ENCODE measurements at places on chromosomes 6 and 20.
A peak's percentile ranks its signal among the peaks of the same experiment; 100 is the strongest.

GRCh38 chr20:20851385-20851784, 138.9 kb upstream of the RALGAPA2 start:
- no peak for DNase-seq

DNA sequence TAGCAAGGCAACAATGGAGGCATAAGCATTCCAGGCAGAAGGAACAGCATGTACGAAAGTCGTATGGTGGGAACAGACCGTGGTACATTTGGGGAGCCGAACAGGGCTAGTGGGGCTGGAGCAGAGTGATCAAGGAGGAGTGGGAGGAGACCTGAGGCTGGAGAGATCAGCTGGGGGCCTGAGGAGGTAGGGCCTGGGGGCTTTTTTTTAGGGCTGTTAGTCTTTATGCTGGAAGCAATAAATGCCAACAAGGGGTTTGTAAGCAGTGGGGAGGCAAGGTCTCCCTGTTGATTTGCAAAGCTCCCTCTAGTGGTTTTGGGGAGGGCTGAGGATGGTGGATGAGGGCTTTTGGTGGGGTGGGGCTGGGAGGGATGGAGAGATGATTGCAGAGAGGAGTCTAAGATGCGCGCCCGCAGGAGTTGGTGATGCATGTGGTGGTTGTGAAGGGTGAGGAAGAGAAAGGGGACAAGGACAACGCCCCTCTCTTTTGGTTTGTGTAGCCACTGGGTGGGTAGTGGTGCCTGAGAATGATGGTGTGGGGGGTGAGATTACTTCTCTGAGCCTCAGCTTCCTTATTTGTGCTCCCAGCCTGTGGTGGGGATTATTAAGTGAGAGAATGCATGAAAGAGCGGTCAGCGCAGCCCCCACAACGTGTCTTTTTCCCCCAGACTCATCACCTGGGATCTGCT, 74.1 kb upstream of the TOX2 start:
- peak; percentile 43 for DNase-seq

GRCh38 chr6:44661221-44662008, 273.9 kb downstream of the CDC5L start:
- no peak for DNase-seq

GRCh38 chr6:18342223-18342622, 44.9 kb upstream of the RNF144B start:
- DNase-seq = no peak

DNA sequence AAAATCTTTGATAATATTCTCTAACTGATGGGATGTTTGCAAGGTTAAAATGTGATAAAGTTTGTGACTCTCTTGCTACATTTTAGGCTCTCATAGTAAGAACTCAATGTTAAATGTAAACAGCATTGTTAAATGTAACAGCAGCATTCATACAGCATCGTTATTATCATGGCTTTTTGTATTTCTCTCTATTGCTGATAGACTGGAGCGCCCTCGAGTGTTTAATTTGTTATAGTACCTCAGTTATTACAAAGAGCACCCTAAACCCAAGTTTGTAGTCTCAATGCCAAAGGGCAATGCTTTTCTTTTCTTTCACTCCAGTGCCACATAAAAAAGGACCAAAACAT, 14.9 kb upstream of the TTPAL start:
- no peak for DNase-seq

- DNase-seq = no peak
Measured at GRCh38 chr20:50317609-50318008, 127.0 kb downstream of the CEBPB start.

DNA sequence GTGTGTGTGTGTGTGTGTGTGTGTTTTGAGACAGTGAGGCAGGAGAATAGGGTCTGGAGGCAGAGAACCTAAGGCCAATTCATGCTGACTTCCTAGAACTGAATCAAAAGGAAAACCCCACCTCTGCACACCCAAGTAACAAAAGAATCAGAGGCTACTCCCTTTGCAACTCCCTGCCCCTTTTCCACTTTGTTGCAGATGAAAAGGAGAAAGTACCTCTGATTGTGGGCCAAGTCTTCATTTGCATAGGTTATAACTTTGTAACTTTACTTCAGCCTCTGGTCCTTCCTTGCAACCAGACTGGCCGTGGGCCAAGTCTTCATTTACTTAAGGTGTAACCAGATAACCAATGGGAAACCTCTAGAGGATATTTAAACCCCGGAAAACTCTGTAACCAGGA, 168.8 kb downstream of the EYA2 start:
- no peak for DNase-seq

DNA sequence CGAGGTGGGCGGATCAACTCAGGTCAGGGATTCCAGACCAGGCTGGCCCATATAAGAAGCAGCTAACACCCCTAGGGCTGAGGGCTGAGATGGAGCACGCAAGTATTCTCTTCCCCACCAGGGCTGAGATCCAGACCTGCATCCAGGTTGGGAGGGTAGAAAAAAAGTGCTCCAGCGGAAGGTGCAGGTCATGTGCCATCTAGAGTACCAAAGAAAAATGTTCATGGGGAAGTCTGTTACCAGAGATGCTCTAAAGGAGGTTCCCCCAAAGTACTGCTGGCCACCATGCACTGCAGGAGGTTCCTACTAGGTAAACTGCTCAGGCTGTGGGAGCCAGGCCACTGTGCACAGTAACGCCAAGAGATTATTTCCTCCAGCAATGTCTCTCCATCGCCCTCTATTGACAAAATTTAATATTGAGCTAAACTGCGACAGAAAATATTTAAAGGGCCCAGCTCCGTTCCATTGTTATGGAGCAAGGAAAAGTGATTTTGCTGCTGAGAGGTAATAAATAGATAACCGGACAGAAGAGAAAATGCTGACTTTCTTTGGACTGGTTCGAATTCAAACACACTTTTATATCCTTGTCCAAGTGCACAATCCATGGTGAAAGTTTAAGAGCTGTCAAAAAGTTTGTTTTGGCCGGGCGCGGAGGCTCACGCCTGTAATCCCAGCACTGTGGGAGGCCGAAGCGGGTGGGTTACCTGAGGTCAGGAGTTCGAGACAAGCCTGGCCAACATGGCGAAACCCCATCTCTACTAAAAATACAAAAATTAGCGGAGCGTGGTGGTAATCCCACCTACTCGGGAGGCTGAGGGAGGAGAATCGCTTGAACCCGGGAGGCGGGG, 159.9 kb downstream of the OR2B2 start:
- peak; percentile 48 for DNase-seq

GRCh38 chr6:31246051-31246521, 25.8 kb downstream of the HLA-C start:
- no peak for DNase-seq

- DNase-seq = no peak
Measured at GRCh38 chr20:1800180-1800579, 95.0 kb upstream of the SIRPA start.

- peak; percentile 74 for DNase-seq
Measured at GRCh38 chr20:37990571-37991151, 42.6 kb downstream of the TTI1 start.

DNA sequence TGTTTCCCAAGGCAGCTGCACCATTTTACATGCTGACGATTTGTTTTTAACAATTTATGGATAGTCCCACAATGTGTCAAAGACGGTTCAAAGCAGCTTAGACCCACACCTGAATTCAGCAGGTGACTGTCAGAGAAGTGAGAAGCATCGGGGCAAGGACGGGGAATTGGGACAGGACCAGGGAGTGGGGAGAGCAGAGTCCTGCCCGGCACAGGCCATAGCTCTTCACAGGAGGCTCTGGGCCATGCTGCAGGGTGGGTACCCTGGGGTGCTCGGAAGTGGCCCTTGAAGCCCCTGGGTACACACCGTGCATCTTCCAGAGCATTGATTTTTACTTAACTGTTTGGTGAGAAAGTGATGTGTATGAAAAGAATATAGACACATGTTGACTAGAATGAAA, 33.2 kb upstream of the PHACTR3 start:
- DNase-seq = no peak

DNA sequence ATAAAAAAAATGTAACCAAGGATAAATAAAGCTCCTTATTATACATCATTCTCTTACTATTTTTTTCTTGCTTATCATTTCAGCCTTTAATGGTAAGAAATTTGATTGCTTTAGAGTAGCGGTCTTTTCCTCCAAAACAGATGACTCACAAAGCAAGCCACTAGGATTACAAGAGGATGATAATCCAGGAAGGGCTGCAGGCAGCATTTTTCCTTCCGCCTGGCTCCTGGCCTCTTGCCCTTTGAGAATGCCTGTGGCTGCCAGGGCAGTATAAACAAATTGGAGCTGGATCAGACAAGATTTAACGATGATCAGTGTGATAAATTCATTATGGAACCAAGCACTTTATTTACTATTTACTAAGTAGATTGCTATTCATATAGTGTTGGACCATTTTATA, 9.7 kb upstream of the FBXL4 start:
- no peak for DNase-seq

DNA sequence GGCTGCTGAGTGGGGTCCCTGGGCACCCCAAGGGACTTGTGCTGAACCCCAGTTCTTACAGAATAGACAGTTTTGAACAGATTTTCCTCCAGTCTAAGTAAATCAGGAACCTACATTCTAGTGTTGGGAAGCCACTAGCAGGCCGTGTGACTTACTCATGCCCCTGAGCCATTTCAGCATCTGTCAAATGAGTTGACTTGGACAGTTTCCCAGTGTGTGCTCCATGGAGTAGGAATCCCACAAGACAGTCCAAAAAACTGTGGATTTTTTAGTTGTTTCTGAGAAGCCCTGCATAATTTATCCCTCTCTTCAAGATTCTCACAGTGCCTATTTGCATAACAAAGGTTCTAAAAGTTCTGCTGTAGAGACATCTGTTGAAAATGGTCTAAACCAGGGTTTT, 2.1 kb downstream of the GABRR2 start:
- DNase-seq = no peak

- no peak for DNase-seq
Measured at GRCh38 chr6:139605350-139605749, 230.9 kb upstream of the CITED2 start.

GRCh38 chr6:134535831-134536230, 217.9 kb upstream of the SGK1 start:
- no peak for DNase-seq

DNA sequence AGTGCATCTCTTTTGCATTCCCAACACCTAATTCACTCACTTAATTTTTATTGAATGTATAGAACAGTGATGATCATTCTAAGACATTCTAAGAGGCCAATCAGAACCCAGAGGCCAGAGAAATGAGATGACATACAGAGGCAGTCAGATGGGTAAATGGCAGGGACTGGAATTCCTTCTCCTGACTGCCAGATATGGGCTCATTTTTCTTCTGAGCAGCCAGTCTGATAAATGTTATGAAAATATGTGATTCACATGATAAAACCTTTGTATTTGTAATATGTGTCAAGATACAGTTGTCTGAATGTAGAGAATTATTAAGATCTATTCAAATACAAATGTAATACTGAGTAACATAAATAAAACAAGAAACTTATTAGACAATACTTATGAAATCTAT, 277.8 kb downstream of the EPM2A start:
- no peak for DNase-seq

Measured in activated CD4-positive, alpha-beta T cell treated with anti-CD3 and anti-CD28 coated beads, Interleukin-2, amount 50 U/mL, for 48 hours (primary cell).